A549 treated with AZD2906 at 1 μM for 4 hours (cell line): ENCODE measurements at places on chromosomes 11 and 22. TPM values are rescaled to one million over a fixed set of nuclear protein-coding genes. Genes with fewer than 3 reads are reported as not detected.

Gene MRGPRE
- total RNA-seq: 0.07 to 0.28 TPM (median 0.08 TPM) in 5 replicates

Gene OR5AN1
- not detected in 5 replicates for total RNA-seq

Gene OR51B4
- total RNA-seq: not detected in 5 replicates

Gene MPEG1
- total RNA-seq: not detected in 5 replicates

Gene CRYBB2
- 0.07 TPM in 1 of 5 replicates, not detected in the others for total RNA-seq

Gene NPAS4
- not detected in 5 replicates for total RNA-seq

Gene XKR3
- total RNA-seq: not detected in 5 replicates

Gene CEND1
- total RNA-seq: 1.6 to 2.9 TPM (median 2.1 TPM) in 5 replicates

Gene SLC5A4
- not detected in 5 replicates for total RNA-seq

Gene LRRN4CL
- 0.07 to 0.10 TPM (median 0.08 TPM) in 3 of 5 replicates, not detected in the others for total RNA-seq

Gene ROBO3
- total RNA-seq: 2.3 to 3.4 TPM (median 2.7 TPM) in 5 replicates

Gene USP2
- total RNA-seq: 1.0 to 1.9 TPM (median 1.2 TPM) in 5 replicates

Gene SLC37A2
- total RNA-seq: 0.04 to 0.16 TPM (median 0.11 TPM) in 5 replicates

Gene CRY2
- 4.7 to 5.5 TPM (median 4.9 TPM) in 5 replicates for total RNA-seq

Gene DMC1
- 3.4 to 6.3 TPM (median 4.7 TPM) in 5 replicates for total RNA-seq

Gene TRIM34
- 2.3 to 3.6 TPM (median 2.9 TPM) in 5 replicates for total RNA-seq

Gene KCNK4
- 0.07 to 0.14 TPM in 2 of 5 replicates, not detected in the others for total RNA-seq

Gene CDC42EP2
- 14.1 to 21.9 TPM (median 19.2 TPM) in 5 replicates for total RNA-seq

Gene FOLR3
- total RNA-seq: 0.17 to 0.34 TPM (median 0.25 TPM) in 3 of 5 replicates, not detected in the others

Gene PANX3
- not detected in 5 replicates for total RNA-seq

Gene OR5B12
- total RNA-seq: not detected in 5 replicates

Gene TIMM8B
- total RNA-seq: 61.4 to 72.8 TPM (median 68.1 TPM) in 5 replicates

Gene KRTAP5-9
- total RNA-seq: not detected in 5 replicates

Gene APOBEC3H
- 0.22 to 0.64 TPM (median 0.30 TPM) in 5 replicates for total RNA-seq

Gene MFNG
- total RNA-seq: 0.70 to 1.7 TPM (median 1.4 TPM) in 5 replicates

Gene OR2AG1
- not detected in 5 replicates for total RNA-seq

Gene WNT7B
- 42.8 to 57.0 TPM (median 52.5 TPM) in 5 replicates for total RNA-seq

Gene FXYD2
- 13.5 to 21.2 TPM (median 15.8 TPM) in 5 replicates for total RNA-seq

Gene C11orf52
- total RNA-seq: 0.12 to 0.31 TPM (median 0.21 TPM) in 4 of 5 replicates, not detected in the other

Gene UCP3
- total RNA-seq: 0.87 to 1.4 TPM (median 1.1 TPM) in 5 replicates

Gene SIK2
- total RNA-seq: 7.4 to 9.1 TPM (median 9.0 TPM) in 5 replicates

Gene FGF3
- not detected in 5 replicates for total RNA-seq

Gene AGBL2
- 0.80 to 1.4 TPM (median 1.0 TPM) in 5 replicates for total RNA-seq

Gene FIBIN
- 0.02 TPM in 1 of 5 replicates, not detected in the others for total RNA-seq

Gene C11orf97
- total RNA-seq: not detected in 5 replicates

Gene DSCAML1
- total RNA-seq: 0.14 to 0.64 TPM (median 0.34 TPM) in 5 replicates

Gene INS
- not detected in 5 replicates for total RNA-seq

Gene CAVIN3
- 25.5 to 34.4 TPM (median 26.7 TPM) in 5 replicates for total RNA-seq

Gene SUSD2
- total RNA-seq: 67.6 to 83.6 TPM (median 81.4 TPM) in 5 replicates

Gene WT1
- 5.0 to 5.5 TPM (median 5.2 TPM) in 5 replicates for total RNA-seq

Gene ARHGEF17
- total RNA-seq: 9.8 to 14.0 TPM (median 12.1 TPM) in 5 replicates

Gene C1QTNF5
- not detected in 5 replicates for total RNA-seq

Gene EIF4ENIF1
- total RNA-seq: 12.6 to 16.0 TPM (median 14.5 TPM) in 5 replicates

Gene KCNQ1OT1
- 0.04 to 0.08 TPM (median 0.05 TPM) in 5 replicates for total RNA-seq

Gene MYOD1
- 0.03 to 0.05 TPM (median 0.03 TPM) in 3 of 5 replicates, not detected in the others for total RNA-seq

Gene C22orf15
- not detected in 5 replicates for total RNA-seq

Gene OR4C13
- total RNA-seq: not detected in 5 replicates

Gene MEI1
- not detected in 5 replicates for total RNA-seq

Gene APOBEC3G
- total RNA-seq: 0.06 to 0.09 TPM (median 0.07 TPM) in 3 of 5 replicates, not detected in the others

Gene OR8G1
- total RNA-seq: not detected in 5 replicates

Gene SYT9
- 0.07 to 0.17 TPM (median 0.11 TPM) in 5 replicates for total RNA-seq

Gene FGF19
- total RNA-seq: 0.05 to 0.12 TPM (median 0.06 TPM) in 4 of 5 replicates, not detected in the other

Gene PGR
- total RNA-seq: not detected in 5 replicates

Gene APOBEC3C
- total RNA-seq: 25.3 to 27.0 TPM (median 26.3 TPM) in 5 replicates

Gene CARD18
- not detected in 5 replicates for total RNA-seq
